CD4-positive, alpha-beta T cell treated with Interleukin-15 for 4 hours (primary cell): ENCODE measurements at places on chromosomes 2 and 18.

DNA sequence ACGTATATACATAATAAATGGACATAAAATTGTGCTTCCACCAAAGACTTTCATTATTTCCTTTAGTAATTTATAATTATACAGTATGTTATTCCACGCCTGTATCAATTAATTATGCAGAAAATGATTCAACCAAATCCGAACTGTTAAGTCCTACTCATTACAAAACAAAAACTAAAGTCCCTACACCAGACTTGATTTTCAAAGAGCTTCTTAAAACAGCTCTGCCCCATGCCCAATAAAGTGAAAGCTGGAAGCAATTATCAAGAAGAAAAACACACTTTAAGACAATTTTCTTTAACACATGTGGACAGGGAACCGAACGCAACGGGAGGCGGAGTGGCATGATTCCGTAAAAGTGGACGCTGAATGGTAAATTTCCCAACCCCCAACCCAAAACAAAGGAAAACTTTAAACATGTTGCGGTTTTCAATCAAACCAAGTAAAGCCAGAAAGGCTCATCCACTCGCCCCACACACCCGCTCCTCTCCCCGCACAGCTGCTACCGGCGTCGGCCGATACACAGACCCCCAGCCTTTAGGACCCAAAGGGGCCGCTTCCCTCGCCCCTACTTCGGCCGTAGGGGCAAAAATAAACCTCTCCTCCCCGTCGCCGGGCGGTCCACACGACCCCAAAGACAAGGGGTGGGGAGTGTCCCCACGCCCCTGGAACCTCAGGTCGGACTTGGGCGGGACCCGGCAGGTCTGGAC lies 705 bp downstream of the YES1 start:
- no peak for DNase-seq

DNA sequence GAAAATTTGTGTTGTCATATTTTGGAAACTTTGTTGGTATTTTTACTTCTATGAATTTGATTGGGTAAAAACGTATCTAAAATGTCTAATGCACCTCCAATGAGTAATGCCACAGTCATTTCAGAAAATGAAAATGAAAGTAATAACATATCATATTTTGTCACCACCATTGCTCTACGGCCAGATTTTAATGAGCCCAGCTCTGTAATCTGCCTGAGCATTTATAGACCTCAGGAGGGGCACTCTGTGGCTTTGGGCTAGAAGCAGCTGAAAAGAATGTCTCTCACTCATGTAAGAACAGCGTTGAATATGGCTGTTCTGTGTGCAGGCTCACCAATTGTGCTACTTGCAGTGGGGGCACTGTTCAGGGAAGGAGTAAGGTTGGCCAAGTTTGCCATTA lies 32.7 kb upstream of the ABCA12 start:
- peak; percentile 10 for DNase-seq

- no peak for DNase-seq
Measured at GRCh38 chr2:54559593-54560145, 103.5 kb downstream of the SPTBN1 start.

DNA sequence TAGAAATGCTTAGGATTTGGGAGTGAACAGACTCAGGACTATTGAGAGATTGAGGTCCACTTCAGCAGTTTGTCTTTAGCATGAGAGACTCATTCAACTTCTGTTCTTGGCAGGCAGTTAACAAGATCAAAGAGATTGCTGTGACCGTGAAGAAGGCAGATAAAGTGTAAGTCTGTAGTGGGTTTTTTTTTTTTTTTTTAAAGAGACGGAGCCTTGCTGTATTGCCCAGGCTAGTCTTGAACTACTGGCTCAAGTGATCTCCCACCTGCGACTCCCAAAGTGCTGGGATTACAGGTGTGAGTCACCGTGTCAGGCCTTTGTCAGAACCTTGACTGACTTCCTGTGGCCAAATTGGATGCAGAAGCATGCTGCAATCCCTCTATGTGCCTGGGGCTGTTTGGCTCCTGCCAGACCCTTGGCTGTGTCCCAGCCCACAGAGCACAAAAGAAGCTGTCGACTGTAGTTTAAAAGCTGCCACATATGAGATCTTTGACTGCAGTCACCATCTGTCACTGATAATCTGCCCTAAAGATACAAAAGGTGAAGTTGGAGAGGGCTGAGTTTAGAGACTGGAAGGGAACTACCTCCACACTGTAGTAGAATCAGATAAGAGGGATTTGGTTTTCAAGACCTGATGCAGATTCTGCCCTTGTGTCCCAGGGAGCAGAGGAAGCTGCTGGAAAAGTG lies 9.9 kb downstream of the CCT7 start:
- no peak for DNase-seq

- DNase-seq: no peak
Measured at GRCh38 chr2:182504903-182505302, 78.1 kb upstream of the PDE1A start.

GRCh38 chr2:10407432-10407831 lies 40.7 kb downstream of the ODC1 start:
- no peak for DNase-seq

- peak; percentile 40 for DNase-seq
Measured at GRCh38 chr2:101698844-101699754, 1.6 kb downstream of the MAP4K4 start.

- peak; percentile 84 for DNase-seq
Measured at GRCh38 chr2:157876066-157876785, at the start of gene ACVR1. Gene ACVR1 (minus strand): TSS chr2:157876330. CDS start chr2:157799493, 76,837 bp downstream.

DNA sequence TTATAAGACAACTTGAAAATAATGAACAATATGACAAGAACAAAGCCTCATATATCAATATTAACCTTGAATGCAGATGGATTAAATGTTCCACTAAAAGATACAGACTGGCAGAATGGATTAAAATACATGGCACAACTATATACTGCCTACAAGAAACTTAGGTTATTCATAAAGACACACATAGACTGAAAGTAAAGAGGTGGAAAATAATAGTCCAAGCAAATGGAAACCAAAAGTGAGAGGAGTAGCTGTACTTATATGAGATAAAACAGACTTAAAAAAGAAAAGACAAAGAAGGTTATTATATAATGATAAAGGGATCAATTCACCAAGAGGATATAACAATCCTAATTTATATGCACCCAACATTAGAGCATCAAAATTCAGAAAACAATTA lies 18.2 kb downstream of the LMAN1 start:
- no peak for DNase-seq

GRCh38 chr2:152049541-152049940 lies 49.3 kb downstream of the CACNB4 start:
- no peak for DNase-seq

GRCh38 chr2:75960472-75961009 lies 249.8 kb upstream of the GCFC2 start:
- DNase-seq: no peak

DNA sequence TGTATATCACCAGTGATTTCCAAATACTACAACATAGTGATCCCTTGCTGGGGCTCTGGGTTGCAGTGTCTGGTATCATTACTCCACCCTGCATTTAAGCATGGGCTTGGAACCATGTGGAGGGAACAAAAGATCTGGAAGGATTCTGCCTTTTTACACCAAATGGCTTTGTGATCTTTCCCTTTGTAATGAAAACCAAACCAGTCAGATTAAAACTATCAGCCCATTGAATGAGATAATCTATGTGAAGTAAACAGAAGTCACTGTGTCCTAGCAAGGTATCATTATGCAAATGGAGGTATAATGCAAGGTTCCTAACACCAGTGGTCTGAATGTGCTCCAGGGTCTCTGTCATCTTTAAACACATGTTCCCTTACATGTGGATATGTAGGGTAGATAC lies 474.7 kb upstream of the TNP1 start:
- DNase-seq: no peak

- DNase-seq: no peak
Measured at GRCh38 chr2:240186191-240186725, 45.8 kb upstream of the OTOS start.

DNA sequence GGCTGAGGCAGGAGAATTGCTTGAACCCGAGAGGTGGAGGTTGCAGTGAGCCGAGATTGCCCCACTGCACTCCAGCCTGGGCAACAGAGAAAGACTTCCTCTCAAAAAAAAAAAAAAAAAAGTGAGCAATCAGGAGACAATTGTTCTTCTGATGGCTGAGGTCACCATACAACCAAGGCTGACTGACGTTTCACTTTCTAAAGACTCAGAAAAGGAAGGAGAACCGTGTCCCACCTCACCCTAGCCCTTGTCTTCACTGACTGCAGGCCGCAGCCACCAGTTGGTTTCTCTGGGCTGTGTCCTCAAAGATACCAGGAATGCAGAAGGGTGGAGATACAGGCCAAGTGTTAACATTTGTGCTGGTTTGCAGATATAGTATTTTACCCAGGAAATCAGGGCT lies 7.7 kb upstream of the SLC35F6 start:
- no peak for DNase-seq

DNA sequence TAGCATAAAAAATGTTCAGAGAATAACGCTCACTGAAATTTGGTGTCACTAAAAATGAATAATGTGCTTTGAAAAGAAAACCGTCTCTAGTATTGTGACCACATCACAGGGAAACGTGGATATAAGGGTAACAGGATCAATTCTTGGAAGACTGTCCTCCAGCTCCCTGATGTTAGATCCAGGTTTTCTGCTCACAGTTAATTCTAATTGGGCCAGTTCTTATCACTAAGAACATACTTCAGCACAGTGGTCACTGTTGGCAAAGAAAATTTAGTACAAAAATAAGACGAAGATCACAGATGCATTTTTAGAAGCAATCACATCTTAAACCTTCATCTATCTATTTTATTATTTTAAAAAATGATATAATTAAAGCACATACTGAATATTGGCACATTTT lies 57.0 kb upstream of the CD226 start:
- DNase-seq: no peak

DNA sequence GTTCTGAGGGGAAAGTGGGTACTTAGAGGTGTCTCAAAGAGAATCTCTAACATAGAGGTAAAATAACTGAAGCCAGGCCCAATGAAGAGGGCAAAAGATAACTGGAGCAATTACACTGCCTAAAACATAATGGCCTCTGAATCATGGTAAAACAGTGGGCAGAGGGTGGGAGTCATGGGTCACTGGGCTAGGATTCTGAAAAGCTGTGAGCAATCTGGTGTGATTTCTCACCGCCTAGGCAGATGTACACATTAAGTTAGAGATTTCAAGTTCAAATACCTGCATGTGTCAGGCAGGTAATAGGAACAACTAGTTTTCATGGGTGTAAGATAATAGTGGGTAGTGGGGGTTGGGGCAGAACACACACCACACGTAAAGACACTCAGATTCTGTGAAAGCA lies 45.6 kb downstream of the INSIG2 start:
- DNase-seq: no peak

DNA sequence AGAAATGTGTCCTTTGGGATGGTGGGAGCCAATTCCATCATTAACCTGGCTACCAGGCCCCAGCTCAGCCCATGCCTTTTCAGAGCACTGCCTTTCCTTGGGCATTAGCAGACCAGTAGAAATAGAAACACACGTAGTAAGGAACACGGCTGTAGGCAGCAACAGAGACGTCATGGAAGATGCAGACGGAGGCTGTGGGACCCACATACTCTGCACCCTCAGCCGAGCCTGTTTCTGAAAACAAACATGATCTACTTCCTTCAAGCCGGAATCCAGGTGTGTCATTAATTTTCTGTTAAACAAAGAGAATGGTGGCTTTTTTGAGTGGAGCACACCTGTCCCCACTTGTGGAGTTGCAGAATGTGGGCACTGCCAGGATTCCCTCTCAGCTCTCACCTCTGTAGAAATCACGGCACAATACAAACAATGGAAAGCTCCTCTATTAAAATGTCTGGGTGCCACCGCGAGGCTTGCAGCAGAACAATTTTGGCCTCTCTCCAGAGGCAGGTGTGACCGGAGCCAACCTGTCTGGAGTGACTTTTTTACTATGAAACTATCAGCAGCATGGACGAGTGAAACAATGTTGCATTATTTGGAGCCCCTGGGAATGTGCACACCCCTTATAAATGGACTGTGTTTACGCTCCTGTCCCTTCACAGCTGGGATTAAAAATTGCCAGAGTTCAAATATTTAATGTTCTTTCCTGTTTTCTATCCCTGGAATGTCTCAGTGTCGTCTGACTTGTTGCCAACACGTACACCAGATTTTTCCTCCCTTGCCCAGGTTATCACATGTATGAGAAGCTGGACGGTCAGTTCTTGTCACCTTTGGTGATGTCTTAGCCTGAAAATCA lies 31.7 kb downstream of the SPP2 start:
- DNase-seq: no peak

DNA sequence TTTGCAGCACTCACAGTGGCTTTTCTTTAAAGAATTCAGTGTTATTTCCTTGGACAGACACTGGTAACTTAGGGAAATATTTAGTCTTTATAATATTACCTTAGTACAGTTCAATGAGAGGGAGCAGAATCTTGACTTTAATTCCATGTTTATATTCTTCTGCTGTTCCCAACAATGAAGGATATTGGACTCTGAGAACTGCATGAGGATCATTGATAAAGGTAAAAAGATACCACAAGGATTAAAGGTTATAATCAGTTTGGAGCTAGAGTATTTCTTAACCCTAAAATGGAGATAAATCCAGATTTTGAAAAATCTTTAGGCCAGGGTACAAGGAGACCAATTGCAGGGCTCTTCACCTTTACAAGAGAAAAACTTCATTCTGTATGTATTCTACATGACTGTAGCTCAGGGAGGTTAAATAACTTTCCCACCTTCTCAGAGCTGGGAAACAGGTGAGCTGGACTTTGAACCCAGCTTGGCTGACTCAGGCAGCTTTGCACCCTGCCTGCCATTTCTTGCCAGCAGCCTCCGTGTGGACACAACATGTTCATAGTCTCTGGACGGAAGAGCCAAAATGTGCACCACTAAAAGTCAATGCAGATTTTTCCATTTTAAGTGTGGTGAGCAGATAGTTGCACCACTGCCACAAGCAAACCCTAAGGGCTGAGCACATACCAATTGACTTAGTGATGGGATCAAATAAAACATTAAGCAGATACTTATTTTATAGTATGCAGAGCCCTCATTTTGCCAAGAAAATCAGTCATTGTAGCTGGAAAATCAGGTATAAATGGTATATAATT lies 26.7 kb downstream of the UPP2 start:
- DNase-seq: no peak

GRCh38 chr2:29226375-29226774 lies 111.2 kb downstream of the CLIP4 start:
- DNase-seq: no peak
